ENCODE measurements at places on chromosomes 5 and 9.
A peak's percentile ranks its signal among the peaks of the same experiment; 100 is the strongest.

DNA sequence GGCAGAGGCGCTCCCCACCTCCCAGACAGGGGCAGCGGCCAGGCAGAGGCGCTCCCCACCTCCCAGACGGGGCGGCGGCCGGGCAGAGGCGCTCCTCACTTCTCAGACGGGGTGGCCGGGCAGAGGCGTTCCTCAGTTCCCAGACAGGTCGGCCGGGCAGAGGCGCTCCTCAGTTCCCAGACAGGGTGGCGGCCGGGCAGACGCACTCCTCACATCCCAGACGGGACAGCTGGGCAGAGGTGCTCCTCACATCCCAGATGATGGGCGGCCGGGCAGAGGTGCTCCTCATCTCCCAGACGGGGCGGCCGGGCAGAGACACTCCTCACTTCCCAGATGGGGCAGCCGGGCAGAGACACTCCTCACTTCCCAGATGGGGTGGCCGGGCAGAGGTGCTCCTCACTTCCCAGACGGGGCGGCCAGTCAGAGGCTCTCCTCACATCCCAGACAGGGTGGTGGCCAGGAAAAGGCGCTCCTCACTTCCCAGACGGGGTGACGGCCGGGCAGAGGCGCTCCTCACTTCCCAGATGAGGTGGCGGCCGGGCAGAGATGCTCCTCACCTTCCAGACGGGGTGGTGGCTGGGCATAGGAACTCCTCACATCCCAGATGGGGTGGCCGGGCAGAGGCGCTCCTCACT lies 75.1 kb downstream of the CARTPT start:
- no peak overlapping the region for H3K4me3 ChIP-seq
- H3K27me3 ChIP-seq: no peaks in the 10 kb centered on the region
- H3K4me1 ChIP-seq: no peaks in the 10 kb centered on the region
- no peak overlapping the region for H3K27ac ChIP-seq
- no peak for DNase-seq

- no peaks in the 10 kb centered on the region for H3K4me1 ChIP-seq
- DNase-seq: no peak
- no peaks in the 10 kb centered on the region for H3K36me3 ChIP-seq
- no peak overlapping the region for H3K27ac ChIP-seq
- H3K4me3 ChIP-seq: no peak overlapping the region
Observed at GRCh38 chr9:115730845-115731244, 422.7 kb upstream of the PAPPA start.

GRCh38 chr5:149775785-149776184 lies 45.7 kb downstream of the PPARGC1B start:
- no peak overlapping the region for H3K4me3 ChIP-seq
- H3K27ac ChIP-seq: no peak overlapping the region
- no peaks in the 10 kb centered on the region for H3K27me3 ChIP-seq

DNA sequence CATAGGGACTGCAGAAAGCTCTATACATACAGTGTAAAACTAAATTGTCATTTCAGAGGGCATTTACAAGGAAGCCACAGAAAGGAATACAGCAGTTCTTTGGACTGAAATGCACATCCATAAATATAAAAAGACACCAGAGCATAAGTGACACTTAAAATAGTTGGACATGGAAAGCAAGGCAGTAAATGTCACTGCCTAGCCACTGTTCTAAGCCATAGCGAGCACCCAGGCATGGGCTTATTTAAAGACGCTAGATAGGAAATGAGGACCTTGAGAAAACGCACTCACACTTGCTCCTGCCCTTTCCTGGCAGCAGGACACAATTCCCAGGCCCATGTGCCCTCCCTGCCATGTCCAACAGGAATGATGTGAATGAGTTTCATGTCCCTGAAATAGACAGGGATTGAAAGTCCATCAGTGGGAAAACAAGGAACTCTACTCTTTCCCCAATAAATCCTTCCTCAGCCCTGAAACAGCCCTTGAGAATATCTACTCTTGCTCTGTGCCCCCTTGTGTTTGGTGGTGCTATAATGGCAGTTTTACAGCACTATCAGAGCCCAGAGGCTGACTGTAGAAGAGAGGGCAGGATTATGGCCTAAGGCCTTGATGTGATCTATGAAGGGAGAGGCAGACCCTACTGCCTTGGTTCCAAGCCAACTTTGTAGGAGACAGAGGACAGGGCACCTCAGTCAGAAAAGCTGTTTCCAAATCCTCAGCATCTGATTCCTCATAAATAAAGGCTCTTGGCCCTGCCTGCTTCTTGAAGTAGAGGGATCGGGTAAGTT lies 182.9 kb downstream of the SAXO1 start:
- no peak overlapping the region for H3K27ac ChIP-seq
- no peaks in the 10 kb centered on the region for H3K27me3 ChIP-seq
- H3K36me3 ChIP-seq: no peaks in the 10 kb centered on the region
- DNase-seq: no peak

DNA sequence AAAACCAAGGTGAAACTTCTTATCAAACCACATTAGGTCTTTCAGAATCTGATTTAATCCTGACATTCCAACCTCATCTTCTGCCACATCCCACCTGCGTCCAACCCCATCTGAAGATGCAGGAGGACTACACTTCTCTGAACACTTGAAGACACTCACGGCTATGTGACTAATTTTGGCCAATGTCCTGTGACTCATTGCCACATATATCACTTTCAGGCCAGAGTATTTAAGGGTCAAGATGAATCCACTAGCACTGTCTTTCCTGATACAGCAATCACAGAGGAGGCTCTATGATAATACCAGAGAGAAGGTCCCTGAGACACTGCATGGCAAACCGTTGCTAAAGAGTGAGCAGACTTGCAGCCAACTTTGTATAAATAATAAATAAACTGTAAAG lies 323.4 kb downstream of the NR2F1-AS1 start:
- H3K27me3 ChIP-seq: no peaks in the 10 kb centered on the region
- DNase-seq: no peak
- H3K4me3 ChIP-seq: no peak overlapping the region
- H3K4me1 ChIP-seq: no peaks in the 10 kb centered on the region

DNA sequence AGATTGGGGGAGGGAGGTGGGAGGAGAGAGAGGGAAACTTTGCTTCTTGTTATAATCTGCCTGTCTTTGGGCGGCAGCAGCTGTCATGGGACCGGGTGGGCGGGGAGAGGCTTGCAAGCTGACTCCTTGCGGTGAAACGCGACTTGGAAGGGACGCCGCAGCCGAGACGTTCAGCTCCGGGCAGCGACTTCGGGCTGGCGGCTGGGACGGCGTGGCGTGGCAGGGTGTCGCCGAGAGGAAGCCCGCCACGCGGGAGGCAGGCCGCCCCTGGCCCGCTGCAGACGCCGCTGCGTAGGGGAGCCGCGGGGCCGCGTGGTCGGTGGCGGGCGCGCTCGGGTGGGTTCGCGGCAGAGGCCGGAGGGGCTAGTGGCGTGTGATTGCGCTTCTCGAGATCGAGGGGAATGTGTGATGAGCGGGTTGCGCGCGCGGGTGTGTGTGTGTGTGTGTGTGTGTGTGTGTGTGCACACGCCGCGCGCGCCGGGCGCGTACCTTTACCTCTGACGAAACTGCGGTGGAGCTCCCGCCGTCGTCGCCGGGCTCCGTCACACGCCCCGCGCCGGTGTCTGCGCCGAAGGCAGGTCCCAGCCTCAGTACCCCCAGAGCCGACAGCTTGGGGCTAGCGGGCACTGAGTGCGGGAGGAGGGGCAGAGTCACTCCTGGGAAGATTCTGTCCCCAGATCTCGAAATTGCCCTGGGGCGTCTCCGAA lies 1.7 kb downstream of the PPARGC1B start:
- peaks cover 58% of the 10 kb centered on the region for H3K27me3 ChIP-seq
- H3K36me3 ChIP-seq: no peaks in the 10 kb centered on the region
- DNase-seq: peak; percentile 94
- H3K4me1 ChIP-seq: no peaks in the 10 kb centered on the region
- peak overlapping the region; percentile 85 for H3K4me3 ChIP-seq
- no peak overlapping the region for H3K27ac ChIP-seq

GRCh38 chr5:32707418-32707997 lies 3.6 kb upstream of the NPR3 start:
- H3K4me3 ChIP-seq: no peak overlapping the region
- no peaks in the 10 kb centered on the region for H3K4me1 ChIP-seq
- H3K36me3 ChIP-seq: no peaks in the 10 kb centered on the region

DNA sequence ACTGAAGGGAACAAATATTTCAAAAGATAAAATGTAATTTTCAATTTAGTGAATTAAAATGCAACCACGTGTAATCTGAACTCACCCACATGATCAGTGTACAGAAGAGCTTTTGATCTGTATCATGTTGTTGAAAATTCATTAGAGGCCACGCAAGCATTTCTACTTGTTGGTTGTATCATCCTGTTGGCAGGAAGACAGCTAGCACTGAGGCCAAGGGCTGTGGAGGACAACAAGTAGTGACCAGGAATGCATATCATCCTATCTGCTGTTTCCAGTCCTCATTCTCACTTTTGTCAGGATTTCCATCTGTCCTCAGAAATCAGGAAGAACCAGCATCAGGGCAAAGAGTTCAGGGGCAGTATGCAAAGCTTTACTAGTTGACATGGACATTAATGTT lies 29.9 kb upstream of the CKS2 start:
- no peak for DNase-seq
- H3K36me3 ChIP-seq: no peaks in the 10 kb centered on the region
- no peak overlapping the region for H3K4me3 ChIP-seq
- H3K4me1 ChIP-seq: no peaks in the 10 kb centered on the region
- H3K27me3 ChIP-seq: no peaks in the 10 kb centered on the region

DNA sequence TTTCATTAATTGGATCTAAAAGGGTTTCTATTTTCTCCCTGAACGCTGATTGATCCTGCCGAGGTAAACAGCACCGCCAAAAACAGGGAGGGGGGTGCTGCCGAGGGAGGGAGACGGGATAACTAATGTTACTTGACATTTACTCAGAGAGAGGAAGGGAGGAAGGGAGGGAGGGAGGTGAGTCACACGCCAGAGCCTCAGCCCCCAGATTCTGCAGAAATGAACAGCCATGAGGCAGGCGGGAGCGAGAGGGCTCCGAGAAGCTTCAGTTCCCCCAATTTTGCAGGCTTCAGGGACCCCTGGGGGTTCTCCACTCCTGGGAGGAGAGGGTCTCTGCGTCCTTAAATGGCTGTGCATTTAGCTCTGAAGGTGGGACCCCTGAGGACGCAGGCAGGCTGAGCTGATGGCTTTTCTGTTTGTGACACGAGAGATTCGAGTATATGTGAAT lies 59.1 kb upstream of the IER5L start:
- H3K4me3 ChIP-seq: no peak overlapping the region
- H3K27me3 ChIP-seq: no peaks in the 10 kb centered on the region
- DNase-seq: no peak
- H3K36me3 ChIP-seq: no peaks in the 10 kb centered on the region
- no peak overlapping the region for H3K27ac ChIP-seq

DNA sequence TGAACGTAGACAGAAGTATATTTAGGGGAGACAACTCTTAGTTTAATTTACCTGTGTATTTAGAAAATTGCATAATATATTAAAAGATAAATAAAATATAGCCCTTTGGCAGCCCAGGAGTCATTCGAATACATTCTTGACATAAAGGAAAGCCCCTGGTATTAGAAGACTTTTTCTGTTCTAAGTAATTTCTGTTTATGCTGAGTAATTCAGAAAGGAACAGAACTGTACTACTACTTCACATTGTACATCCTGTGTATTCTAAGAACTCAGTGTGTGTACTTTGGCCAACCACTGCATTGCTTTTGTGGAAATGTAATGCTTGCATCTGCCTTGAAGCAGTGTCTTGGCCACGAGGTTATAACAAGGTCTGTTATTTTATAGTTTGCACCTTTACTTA lies 136.4 kb downstream of the KDM4C start:
- no peaks in the 10 kb centered on the region for H3K27me3 ChIP-seq
- no peak overlapping the region for H3K27ac ChIP-seq
- H3K4me1 ChIP-seq: no peaks in the 10 kb centered on the region
- H3K36me3 ChIP-seq: peaks cover 15% of the 10 kb centered on the region
- no peak for DNase-seq
- no peak overlapping the region for H3K4me3 ChIP-seq

GRCh38 chr9:86997951-86998350 lies 50.6 kb upstream of the GAS1 start:
- H3K4me1 ChIP-seq: no peaks in the 10 kb centered on the region
- no peak for DNase-seq
- no peak overlapping the region for H3K27ac ChIP-seq
- H3K27me3 ChIP-seq: no peaks in the 10 kb centered on the region

GRCh38 chr5:131899686-131900085 lies 45.8 kb downstream of the MEIKIN start:
- H3K4me1 ChIP-seq: no peaks in the 10 kb centered on the region
- DNase-seq: no peak
- no peak overlapping the region for H3K4me3 ChIP-seq
- no peaks in the 10 kb centered on the region for H3K27me3 ChIP-seq
- H3K27ac ChIP-seq: no peak overlapping the region

DNA sequence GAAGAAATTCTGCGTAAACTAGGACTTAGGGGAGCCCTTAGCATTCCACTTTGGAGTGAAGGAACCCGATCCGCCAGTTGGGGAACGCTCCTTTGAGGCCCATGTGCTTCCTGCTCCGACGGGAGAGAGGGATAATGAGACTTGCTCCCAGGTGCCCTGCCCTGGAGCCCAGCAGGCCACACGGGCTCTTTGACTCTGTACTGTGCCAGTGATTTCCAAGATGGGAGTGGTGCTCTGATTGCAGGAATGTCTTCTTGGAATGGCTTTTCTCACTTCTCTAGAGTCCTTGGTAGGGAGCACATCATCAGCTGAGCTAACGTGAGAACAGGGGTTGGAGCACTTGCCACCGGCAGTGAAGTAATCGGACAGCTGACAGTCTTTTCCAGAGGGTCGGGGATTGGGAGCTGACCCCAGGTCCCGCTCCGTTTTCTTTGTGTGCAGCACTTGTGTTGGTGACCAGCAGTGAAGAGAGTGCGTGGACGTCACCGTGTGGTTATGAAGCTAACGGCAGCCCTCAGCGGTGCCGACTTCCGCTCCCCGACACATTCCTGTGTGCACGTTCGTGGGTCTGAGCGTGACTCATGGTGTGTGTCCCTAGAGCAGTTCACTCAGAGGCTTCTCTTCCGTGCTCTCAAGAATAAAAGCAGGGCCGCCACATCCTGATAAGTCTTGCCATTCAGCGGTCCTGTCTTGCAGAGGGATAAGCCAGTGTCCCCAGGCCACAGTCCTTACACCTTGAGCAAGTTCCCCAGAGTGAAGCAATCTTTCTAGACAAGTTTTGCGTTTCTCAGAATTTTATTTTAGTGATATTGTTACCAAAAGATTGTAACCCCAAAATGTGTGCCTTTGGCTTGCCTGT lies 25.6 kb downstream of the ABL1 start:
- no peaks in the 10 kb centered on the region for H3K4me1 ChIP-seq
- peaks cover 59% of the 10 kb centered on the region for H3K36me3 ChIP-seq
- H3K4me3 ChIP-seq: no peak overlapping the region
- no peak for DNase-seq
- peak overlapping the region; percentile 19 for H3K27ac ChIP-seq

DNA sequence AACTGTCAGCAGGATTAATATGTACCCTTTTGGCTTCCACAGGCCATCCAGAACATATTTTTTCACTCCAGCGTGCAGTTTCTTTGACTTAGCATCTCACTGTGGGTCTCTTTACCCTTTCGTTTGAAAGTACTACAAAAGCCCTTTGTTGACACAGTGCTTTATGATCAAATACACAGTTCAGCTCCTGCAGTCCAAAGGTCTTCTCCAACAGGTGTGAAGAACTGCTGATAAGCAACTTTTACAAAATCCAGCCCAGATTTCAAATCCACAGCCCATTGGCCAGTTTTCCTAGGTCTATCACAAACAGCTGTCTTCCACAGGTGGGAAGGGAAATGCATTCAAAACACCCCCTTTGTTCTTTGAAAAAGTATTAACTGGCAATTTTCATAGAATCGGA lies 54.8 kb downstream of the MYO10 start:
- DNase-seq: no peak
- peak overlapping the region; percentile 64 for H3K4me3 ChIP-seq
- H3K36me3 ChIP-seq: peaks cover 24% of the 10 kb centered on the region
- no peaks in the 10 kb centered on the region for H3K27me3 ChIP-seq
- H3K27ac ChIP-seq: no peak overlapping the region
